Activated CD4-positive, alpha-beta T cell treated with anti-CD3 and anti-CD28 coated beads, Interleukin-2, amount 10 ng/mL, durations not matched to agents 7 days and 5 days (primary cell): ENCODE measurements at places on chromosomes 5 and 9.
A peak's percentile ranks its signal among the peaks of the same experiment; 100 is the strongest.

- DNase-seq = no peak
Observed at GRCh38 chr5:156042726-156043125, 284.2 kb upstream of the SGCD start.

DNA sequence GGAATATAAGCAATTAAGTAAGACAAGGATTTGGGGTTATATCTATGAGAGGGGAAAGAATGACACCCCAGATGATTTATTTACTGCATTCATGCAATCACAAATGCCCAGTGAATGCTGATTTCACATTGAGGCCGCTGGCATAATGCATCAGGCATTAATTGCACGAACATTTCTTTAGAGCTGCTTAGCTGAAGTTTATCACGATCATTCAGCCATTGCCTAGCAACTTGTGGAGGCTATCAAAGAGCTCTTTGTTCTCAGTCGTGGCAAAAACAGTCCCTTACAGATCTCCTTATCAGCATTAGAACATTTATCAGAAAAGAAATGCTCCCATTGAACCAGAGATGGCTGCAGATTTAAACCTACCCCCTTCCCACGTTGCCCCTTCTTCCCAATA, 88.7 kb upstream of the PRRC1 start:
- DNase-seq = no peak

GRCh38 chr9:89603767-89604665, 796 bp upstream of the GADD45G start:
- DNase-seq = peak; percentile 39

GRCh38 chr9:137190315-137190856, 1.9 kb downstream of the SSNA1 start:
- DNase-seq = no peak

- no peak for DNase-seq
Observed at GRCh38 chr5:136033234-136033633, 4.4 kb downstream of the TGFBI start.

GRCh38 chr5:172172912-172173563, 15.0 kb downstream of the STK10 start:
- no peak for DNase-seq

- DNase-seq = no peak
Observed at GRCh38 chr9:5951686-5952211, 61.1 kb downstream of the MLANA start.

DNA sequence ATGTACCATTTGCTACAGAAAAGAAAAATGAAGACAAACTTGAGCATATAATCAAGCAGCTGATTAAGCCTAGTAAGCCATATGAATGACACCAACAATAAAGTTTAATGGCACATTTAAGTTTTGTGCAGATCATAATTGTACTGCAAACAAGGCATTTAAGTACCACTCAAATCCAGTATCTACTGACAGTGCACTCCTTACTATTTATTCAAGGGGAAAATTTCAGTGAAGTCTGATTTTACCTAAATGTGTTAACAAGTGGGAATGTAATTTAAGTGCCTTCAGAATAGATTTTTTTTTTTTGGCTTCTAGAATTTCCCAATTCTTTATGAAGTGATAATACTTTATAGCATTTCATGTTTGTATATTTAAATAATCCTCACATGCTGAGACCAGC, 341.0 kb upstream of the POU5F2 start:
- DNase-seq = no peak

- DNase-seq = no peak
Observed at GRCh38 chr9:128372188-128372641, 1.0 kb downstream of the URM1 start.

DNA sequence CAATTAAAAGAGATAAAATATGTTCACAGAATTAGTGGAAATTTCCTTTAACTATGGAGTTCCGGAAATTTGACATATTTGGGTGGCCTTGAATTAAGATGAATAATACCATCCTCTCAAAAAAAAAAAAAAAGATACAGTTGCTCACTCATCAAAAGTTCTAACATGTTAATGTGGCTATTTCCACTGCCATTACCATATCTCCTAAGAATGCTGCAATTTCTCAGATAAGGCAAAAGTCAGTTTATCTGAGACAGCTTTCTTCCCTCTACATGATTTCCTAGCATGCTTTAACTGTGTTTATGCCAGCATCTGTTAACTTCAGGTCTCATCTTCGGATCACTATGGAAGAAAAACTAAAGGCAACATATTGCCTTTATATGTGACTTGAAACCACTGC, 2.6 kb downstream of the FASTKD3 start:
- no peak for DNase-seq

GRCh38 chr5:60036192-60036938, 142.8 kb upstream of the PDE4D start:
- DNase-seq = no peak

DNA sequence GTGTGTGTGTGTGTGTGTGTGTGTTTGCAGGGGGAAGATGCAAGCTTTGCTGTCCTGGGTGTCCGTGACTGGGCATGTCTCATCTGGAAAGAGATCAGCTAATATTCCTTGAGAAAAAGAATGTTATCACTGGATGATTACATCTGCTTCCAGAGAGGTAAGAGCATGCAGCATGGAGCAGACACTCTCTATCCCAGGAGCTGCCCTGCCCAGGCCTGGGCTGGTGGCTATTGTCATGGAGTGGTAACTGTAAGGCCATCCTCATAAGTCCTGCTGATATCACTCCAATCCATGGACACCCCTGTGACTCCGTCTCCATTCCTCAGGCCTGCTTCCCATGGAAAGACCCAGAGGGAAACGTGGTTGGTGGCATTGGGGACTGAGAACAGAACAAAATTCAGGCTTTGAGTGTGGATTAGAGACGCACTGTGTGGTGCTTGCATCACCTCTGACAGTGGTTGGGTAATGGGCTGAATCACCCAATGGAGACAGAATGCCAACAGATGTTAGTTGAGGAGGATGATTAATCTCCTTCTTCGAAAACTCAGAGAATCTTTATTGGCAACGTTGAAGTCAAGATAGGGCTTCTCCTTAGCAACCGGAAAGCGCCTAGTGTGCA, 52.0 kb upstream of the KCNIP1 start:
- DNase-seq = no peak

- DNase-seq = peak; percentile 13
Observed at GRCh38 chr9:5389109-5389732, 48.5 kb downstream of the PLGRKT start.

- DNase-seq = no peak
Observed at GRCh38 chr5:74371621-74372020, 268.9 kb downstream of the ENC1 start.

DNA sequence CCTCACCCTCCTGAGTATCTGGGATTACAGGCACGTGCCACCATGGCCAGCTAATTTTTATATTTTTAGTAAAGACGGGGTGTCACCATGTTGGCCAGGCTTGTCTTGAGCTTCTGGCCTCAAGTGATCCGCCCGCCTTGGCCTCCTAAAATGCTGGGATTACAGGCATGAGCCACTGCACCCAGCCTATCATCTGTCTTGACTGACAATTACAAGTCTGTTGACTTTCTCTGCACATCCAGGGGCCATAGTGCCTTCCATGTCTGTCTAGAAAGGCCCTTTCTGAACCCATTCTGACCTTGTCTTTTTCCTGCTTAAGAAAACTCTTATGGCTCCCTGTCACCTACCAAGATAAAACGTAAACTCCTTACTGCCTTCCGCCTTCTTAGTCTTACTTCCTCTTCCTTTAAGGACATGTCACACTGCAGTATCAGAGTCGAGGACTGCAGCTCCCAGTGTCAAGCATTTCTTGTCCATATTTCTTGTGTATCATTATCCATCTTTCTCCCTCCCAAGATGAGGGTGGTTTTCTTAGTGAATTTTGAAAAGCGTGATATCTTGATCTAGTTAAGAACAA, 49.9 kb upstream of the SHB start:
- DNase-seq = no peak

- DNase-seq = no peak
Observed at GRCh38 chr9:1008216-1008615, 31.8 kb downstream of the DMRT3 start.

DNA sequence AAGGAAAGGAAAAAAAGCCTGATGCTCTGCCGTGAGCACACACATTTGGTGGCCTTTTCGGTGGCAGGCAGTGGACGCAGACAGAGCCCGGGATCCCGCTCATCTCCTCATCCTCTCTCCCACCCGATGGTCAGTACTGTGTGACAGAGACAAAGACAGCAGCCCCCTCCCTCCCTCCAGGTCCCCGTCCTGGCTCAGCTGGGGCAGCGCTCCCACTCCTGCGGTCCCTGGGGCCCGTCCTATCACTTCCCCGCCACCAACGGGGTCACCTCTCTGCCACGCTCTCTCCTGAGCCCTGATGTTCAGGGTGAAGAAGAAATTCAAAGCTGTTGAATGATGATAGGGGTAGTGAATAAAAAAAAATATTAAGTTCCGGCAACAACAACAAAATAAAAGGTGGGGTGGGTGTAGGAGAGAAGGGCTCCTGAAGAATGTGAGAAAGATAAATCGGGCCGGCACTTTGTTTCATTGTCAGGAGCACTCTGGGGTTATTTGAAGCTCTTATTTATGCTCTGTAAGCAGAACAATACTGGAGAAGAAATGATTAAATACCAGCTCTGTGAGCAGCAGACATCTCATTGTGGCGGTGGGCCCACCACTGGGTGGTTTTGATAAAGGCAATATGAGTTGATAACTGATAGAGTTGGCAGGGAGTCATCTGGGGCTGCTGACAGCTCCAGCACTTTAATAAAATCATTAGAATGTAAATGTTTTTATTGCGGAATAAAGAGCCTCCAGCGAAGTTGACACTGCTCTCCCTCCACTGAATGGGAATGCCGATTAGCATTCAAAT, 417.7 kb downstream of the IRX1 start:
- no peak for DNase-seq

DNA sequence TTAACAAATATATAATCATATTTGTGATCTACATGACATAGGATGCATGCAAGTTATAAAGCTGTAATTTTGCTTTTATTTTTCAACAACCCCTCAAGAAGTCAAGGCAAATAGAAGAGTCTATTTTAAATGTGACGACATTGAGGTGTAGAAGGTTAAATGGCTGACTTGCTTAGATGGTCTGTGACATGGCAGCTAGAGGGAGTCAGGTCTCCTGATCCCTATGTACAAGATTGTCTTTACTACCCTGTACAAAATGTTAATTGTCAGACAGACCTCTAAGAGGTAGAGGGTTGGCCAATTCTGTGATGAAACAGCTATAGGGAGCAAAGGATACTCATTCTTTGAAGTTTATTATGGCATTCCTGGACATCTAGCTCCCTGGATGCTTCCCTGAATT, 380.9 kb upstream of the MEF2C start:
- no peak for DNase-seq
